Stimulated activated CD4-positive, alpha-beta T cell treated with anti-CD3 and anti-CD28 coated beads, Interleukin-12 subunit alpha, Interleukin-12 subunit beta, amount 100 ng/mL, for 24 hours (primary cell): ENCODE measurements at places on chromosomes 1 and 21.

GRCh38 chr1:145999321-146000024, 3.1 kb upstream of the TXNIP start:
- no peak for DNase-seq

DNA sequence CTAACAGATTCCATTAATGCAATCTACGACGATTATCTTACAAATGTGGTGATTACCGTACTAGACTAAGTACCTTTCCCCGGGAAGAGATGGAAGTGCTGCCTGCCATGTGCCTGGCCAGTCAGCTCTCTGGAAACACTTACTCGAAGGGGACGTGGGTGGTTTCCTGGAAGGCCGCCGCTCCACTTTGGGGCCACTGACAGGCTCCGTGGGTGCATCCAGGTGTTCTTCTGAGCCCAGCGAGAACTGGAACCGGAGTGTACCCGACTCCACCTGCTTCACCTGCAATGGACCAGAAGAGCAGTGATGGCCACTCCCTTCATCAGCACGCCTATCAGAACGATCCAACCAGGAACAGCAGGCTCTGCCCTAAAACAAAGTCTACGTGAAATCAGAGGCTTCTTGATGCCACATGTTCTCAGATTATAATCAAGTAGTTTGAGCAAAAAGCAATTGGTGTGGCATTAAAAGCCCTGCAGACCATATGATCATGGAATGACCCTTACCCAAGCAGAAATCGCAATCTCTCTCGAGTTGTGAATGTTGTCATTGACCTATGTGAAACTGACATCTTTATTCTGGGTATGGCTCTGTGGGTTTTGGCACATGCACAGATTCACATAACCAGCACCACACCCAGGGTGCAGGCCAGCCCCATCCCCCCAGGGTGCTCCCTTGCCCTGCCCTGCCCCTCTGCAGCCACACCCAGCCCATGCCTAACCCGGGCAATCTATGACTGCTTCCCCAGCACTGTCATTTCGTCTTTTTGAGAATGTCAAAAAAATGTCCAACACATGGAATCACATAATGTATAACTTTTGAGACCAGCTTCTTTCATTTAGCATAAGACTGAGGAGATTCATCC, 64.5 kb downstream of the NPHP4 start:
- DNase-seq = no peak

DNA sequence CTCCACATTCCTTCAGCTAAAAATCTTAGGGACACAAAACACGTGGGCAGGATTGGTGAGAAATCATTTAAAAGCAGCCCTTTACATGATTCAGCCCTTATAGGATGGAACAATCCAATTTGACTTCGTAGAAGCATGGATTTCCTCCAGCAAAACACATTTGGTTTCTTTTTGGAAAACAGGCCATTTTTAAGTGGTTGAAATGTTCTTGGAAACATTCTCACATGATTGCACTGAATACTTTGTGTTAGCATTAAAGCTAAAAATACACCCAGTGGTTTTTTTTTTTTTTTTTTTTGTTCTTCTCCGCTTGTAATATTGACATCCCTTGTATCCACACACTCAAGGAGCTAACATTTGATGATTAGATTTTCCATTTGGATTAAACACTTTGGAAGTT, 42.1 kb upstream of the ABCG1 start:
- DNase-seq = no peak

- no peak for DNase-seq
These were observed 4.5 kb downstream of the DLGAP3 start for GRCh38 chr1:34924759-34925555.

GRCh38 chr1:246503341-246503740, 3.7 kb downstream of the SMYD3 start:
- DNase-seq = no peak

GRCh38 chr21:31211836-31212235, 132.2 kb downstream of the TIAM1 start:
- no peak for DNase-seq

DNA sequence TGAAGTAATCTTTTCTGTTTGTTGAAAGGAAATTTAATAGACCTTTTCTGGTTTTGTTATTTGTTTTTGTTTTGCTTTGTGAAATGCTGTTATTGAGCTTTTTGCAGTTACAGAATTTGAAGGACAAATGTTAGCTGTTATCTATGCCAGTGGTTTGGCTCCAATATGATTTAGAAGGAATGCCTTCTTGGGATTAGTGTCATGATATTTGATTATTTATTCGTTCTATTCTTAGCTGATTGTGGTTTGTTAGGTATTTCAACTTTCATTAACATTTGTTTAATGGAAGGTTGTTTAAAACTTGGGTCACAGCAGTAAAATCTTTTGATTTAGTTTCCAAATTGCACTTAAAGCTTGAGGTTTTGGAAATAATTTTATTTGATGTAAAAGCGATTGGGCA, 33.5 kb downstream of the ADGRL2 start:
- DNase-seq = no peak

GRCh38 chr21:24693779-24694178, 913.5 kb downstream of the MRPL39 start:
- DNase-seq = no peak

- no peak for DNase-seq
These were observed 154.6 kb downstream of the ROR1 start for GRCh38 chr1:63928186-63929105.

DNA sequence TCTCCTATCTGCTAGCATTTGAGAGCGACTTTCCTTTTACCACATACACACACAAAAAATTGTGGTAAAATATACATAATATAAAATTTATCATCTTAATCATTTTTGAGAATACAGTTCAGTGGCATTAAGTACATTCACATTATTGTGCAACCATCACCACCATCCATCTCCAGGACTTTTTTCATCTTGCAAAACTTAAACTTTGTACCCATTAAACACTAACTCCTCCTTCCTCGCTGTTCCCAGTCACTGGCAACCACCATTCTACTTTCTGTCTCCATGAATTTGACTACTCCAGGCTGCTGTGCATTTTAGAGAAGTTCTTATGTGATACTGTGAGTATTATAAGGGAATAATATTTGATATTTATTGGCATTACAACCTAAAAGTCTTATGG, 181.3 kb downstream of the C1orf21 start:
- no peak for DNase-seq

DNA sequence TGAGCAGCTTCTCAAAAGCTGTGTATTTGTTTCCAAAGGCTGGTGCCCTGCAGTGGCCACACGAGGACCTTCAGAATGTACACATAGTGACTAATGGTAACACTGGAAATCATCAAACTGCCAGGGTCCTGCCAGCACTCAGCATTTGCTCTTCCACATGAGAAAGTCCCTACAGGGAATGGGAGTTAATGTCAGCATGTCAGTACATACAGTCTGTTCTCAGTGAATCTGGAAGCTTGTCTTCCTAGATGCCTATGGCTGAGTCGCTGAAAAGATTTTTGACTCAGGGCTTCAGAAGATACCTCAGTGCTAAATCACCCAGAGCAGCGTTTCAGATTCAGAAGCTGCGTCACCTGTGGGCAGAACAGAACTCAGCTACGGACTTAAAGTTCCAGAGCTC, 108.2 kb downstream of the CDC7 start:
- no peak for DNase-seq

DNA sequence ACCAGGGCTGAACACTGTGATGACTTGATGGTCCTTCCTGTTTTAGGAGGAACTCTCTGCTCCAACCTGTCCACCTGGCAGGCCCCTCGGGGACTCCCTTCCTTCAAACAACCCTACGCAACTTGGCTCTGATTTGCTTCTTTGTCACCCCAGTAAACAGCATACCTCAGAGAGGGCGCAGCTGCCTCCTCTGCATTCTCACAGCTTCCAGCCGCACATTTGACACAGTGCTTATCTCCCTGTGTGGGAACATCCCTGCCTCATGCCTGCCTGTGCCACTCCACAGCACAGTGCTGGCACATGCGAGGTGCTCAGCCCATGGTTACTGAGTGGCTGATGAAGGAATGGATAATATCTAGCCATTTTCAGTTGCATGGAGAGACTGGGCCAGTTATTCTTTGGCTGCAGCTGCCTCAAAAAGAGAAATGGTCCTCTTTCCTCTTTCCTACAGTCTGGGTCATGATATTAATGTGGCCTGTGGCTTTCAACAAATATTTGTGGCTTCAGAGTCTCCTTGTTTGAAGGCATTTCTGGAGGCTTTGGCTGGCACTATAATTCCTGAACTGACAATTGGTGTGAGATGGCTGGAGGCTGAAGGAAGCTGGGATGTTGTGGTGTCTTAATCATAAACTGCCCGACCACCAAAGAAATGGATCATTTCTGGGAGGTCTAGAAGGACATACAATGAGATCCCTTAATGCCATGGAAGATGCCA, 77.9 kb downstream of the TENT5C start:
- no peak for DNase-seq

DNA sequence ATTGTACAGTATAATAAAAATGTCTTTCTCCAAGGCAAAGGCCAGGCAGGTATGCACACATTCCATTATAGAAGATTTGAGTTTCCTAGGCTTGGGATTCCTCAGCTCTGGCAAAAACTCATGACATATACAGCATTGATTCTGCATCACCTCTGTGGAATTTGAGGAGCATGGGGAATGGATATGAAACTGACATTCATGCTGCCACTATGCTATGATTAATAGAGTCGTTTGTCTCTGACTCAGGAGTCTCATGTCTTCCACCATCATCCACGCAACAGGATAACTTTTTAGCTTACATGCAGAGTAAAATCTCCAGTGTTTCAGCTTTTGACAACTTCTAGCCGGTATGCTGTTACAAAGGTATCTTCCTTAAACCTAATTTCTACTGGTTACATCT, 49.8 kb upstream of the ADORA3 start:
- no peak for DNase-seq

DNA sequence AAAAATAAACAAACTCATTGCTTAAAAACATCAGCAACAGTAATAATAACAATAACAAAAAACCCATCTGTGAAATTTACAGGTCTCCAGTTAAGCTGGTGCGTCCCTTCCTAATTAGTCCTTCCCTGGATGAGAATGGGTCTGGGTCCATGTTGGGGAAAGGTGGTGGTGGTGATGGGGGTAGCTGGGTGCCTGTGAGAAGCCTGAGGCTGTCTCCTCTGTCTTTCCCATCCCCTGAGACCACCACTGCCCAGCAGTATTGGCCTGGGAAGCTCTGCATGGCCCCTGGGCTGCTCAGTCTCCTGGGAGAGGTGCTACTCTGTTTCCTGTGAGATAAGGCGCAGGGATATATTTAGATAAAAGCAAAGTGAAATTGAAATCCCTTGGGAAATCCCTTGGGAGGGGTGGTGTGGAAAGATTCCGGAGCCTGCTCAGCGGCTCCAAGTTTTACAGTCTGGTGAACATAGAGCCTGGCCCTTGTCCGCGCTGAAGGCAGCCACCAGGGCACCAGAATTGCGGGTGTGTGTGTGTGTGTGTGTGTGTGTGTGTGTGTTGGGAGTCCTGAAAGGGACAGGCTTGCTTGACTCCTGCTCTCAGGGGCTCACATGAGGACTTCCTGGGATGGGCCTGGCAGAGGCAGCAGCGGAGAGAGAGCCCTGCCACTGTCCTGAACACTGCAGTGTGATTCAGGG, 150.2 kb downstream of the FOXD2 start:
- no peak for DNase-seq

GRCh38 chr1:214492401-214493075, 58.9 kb downstream of the PTPN14 start:
- DNase-seq = no peak

DNA sequence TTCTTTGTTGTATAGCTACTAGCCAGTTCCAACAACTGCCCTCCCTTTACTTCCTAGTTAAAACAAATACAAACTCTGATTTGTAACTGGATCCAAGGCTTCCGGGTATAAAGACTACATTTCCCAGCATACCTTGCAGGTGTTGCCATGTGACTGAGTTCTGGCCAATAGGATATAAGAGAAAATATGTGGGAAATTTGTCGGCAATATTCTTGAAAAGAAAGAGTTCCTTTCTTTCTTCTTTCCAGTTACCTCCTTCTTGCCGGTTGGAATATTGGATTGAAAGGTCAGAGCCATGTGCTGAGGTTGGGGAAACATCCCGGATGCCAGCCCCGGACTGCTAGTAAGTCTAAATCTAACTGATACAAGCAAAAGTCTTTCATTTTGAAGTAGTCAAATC, 23.0 kb upstream of the ZBTB40 start:
- DNase-seq = no peak

GRCh38 chr1:178513278-178513983, 522 bp downstream of the TEX35 start:
- DNase-seq = no peak

- no peak for DNase-seq
These were observed 11.6 kb downstream of the BSND start for GRCh38 chr1:55010194-55010886.
